Neural progenitor cell (in vitro differentiated cells): ENCODE measurements at places on chromosomes 5 and 9.

- peak; percentile 58 for DNase-seq
Measured at GRCh38 chr9:37262410-37262809, 142.0 kb downstream of the ZCCHC7 start.

GRCh38 chr9:85740787-85741094, 1.0 kb downstream of the AGTPBP1 start:
- DNase-seq: no peak

- DNase-seq: no peak
Measured at GRCh38 chr5:33631786-33632185, 191.0 kb downstream of the TARS1 start.

- DNase-seq: no peak
Measured at GRCh38 chr5:153865016-153865415, 173.7 kb downstream of the FAM114A2 start.

- DNase-seq: no peak
Measured at GRCh38 chr9:100186356-100186755, 87.3 kb downstream of the INVS start.

GRCh38 chr5:132265336-132266030, 8.0 kb downstream of the PDLIM4 start:
- no peak for DNase-seq

DNA sequence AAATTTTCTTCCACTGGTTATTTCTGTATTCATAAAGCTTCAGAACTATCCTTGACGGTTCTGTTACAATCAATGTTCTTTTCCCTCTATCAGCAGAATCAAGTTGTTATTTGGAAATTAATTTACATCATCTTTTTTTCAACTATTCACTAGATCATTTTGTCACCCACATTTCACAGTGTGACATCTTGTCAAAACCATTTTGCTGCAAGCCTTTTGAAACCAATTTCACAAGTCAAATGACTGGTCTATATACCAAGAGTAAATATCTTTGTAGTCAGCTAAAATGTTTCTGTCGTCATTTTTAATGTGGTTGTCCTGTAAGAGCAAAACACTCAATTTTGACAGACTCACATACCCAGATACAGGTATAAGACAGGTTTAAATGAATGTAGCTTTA, 984.3 kb upstream of the TYRP1 start:
- no peak for DNase-seq

DNA sequence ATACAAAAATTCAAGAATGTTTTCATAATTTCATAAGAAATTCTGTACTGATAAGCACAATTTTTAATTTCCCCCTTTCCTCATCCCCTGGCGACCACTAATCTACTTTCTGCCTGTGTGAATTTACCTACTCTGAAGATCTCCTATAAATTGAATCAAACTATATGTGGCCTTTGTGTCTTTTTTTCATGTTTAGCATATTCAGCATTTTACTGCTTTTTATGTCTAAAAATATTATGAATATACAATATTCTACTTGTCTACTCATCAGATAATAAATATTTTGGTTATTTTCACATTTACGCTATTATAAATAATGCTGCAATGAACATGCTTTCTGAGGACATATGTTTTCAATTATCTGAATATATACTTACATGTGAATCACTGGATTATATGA, 144.8 kb downstream of the CYLC2 start:
- no peak for DNase-seq

GRCh38 chr5:152560512-152561137, 155.5 kb upstream of the NMUR2 start:
- peak; percentile 87 for DNase-seq

- DNase-seq: no peak
Measured at GRCh38 chr5:129174480-129174879, 79.9 kb downstream of the ISOC1 start.

- no peak for DNase-seq
Measured at GRCh38 chr5:1706021-1706420, 93.6 kb downstream of the MRPL36 start.

DNA sequence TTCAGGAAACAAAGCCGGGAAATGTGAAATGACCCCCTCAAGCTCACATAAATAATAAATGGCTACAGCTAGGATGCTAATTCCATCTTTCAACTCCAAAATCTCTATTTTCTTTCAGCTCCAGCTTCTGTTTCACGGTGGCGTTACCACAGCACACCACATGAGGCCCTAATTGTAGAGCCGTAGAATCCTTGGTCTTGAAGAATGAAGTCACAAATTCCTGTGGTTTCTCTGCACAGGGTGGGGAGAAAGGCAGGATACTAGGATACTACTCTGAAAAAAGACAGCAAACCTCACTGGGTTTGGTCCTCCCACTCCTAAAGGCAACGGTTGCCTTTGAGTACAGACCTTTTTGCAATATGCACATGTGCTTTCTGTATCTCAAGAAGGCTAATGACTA, 13.9 kb upstream of the RARS1 start:
- no peak for DNase-seq

DNA sequence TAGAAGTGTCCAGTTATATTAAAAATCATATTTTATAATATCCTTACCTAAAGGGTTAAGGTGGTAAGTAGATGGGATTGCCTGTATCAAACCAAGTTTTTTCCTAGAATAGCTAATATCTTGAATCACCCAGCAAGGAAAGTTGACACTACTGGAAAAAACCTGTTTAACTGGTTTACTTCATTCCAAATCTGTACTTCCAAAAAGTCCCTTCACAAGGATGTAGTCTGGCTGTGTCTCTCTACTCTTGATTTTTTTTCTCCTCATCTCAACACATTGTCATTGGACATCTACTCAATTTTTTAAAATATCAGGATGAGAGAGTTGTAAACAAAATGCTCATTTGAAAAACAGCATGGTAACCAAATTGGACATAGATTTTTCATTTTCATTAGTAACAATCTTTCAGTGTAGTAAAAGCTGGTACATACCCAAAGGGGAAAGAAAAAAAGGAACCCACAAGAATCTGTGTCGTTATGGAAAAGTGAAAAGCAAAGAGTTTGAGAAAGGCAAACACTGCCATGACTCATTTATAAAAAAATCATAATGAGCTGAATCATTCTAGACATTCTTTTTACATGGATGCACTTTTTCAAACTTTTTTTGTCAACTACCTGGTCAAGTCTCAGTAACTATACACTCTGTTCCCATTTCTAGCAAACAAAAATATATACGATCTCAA, 173.5 kb downstream of the GLIS3 start:
- DNase-seq: no peak

DNA sequence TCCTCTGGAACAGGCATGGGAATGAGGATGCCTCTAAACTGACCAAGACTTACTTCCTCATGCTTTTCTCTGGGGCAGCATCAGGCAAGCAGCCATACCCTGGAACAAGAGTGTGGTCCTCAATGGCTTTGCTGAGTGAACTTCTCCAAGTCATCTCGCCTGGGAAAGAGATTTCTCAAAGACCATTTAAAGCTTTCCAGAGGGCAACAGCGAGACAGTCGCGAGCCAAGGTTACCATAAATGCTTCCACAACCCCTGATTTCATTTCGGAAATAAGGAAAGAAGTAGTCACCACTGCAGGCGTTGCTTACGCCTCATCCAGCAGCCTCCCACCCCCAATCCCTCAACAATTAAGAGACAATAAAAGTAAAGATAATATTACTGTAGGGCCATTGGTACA, 1.1 kb upstream of the SNCAIP start:
- DNase-seq: no peak

DNA sequence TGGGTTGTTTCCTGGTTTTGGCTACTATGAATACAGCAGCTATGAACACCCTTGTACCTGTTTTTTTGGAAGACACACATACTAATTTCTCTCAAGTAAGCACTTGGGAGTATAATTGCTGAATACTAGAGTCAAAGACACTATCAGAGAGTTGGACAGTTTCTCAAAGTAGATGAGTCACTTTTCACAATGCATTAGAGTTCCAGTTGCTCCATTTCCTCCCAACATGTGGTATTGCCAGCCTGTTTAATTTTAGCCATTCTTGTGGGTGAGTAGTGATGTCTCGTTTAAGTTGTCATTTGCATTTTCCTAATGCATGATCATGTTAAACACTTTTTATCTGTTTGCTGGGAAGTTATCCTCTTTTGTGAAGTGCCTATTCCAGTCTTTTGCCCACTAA, 81.6 kb upstream of the GDNF start:
- DNase-seq: no peak

DNA sequence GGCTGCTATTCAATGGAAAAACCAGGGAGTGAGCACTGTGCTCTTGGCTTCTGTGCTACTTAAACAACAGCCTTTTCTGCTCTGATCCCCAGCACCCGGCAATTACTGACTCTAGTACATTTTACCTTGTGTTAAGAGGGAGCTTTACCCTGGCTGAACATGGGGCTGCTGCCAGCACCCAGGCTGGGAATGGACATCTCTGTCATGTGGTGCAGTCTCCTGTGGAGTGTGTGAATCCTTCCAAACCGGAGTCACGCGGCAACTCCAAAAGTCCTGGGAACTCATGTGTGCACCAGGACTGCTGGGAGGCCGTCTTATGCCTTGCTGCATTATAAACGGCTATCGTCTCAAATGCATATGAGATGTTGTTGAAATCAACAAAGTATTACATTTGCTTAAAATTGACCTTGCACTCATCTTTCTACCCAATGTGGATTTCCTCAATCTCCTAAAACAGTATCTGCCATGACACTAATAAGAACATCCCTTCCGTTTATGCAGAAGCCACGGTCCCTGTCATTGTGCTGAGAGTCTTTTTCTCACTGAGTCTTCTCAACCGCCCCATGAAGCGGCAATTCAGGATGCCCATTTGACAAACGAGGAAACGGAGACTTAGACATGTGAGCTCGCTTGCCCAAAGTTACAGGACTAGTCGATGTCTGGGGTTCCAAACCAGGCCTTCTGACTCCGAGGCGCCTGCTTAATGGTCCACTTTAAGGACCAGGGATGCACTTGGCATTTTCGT, 884 bp upstream of the GSN start:
- no peak for DNase-seq

- no peak for DNase-seq
Measured at GRCh38 chr5:32545102-32545800, 40.1 kb upstream of the SUB1 start.

DNA sequence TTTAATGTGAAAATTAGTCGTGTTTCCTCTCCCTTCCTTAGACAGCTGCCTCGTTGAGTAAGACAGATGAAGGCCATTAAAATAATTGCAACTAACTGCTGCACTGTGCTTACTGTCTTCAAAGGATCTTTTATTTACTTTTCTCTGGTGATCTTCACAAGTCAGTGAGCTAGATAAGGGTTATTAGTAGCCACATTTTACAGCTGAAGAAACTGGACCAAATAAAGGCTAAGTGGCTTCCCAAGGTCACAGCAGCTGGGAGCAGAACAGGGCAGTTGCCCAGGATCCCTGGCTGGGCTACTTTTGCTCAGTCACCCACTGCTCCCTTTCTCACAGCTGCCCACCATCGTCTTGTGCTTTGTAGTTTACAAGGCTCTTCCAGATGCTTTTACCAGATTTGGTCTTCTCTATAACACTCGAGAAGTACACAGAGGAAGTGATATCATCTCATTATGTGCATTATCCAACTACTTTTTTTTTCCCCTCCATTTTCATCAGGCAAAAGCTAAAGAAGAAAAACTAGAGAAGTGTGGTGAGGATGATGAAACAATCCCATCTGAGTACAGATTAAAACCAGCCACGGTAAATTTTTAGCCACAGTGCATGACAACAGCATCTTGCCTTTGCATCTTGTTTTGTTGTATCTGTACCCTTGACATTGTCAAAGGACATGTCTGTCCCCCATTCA, 61.8 kb downstream of the ERAP1 start:
- no peak for DNase-seq

GRCh38 chr5:149636861-149637246, 55.6 kb downstream of the ARHGEF37 start:
- DNase-seq: peak; percentile 80

GRCh38 chr9:130426883-130427282, 17.9 kb upstream of the ASS1 start:
- DNase-seq: no peak

DNA sequence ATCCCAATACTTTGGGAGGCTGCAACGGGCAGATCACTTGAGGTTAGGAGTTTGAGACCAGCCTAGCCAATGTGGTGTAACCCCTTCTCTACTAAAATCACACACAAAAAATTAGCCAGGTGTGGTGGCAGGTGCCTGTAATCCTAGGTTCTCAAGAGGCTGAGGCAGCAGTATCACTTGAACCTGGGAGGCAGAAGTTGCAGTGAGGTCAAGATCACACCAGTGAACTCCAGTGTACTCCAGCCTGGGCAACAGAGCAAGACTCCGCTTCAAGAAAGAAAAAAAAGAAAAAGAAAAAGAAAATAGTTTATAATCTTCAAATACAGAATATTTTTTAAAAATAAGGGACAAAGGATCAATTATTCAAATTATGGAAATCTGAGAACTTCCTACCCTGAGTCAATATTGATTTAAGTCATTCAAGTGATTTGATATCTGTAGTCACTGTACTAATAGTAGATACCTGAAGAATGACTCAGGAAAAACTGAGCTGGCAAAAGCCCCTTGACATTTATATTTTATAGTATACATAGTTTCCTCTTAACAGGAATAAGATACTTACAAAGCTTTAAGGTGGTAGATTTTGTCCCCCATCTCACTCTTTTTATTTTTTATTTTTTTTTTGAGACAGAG, 61.8 kb downstream of the PTBP3 start:
- DNase-seq: no peak

DNA sequence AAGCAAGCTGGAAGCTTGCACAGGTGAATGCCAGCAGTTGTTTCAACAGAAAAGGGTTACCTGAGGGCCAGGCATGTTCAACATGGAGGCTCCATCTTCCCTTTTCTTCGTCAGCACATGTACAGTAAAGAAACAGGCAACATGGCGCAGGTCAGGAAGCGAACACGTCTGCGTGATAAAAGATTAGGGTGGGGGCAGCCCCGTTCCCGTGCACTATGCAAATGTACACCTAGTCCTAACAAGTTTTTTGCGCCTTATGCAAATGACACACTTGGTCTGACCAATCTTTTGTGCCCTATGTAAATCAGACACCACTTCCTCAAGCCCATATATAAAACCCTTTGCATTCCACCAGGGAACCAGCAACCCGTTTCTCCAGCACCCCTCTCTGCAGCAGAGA, 452.1 kb upstream of the PTPRD start:
- DNase-seq: no peak

- DNase-seq: no peak
Measured at GRCh38 chr5:115649541-115649940, 23.7 kb upstream of the TMED7 start.

DNA sequence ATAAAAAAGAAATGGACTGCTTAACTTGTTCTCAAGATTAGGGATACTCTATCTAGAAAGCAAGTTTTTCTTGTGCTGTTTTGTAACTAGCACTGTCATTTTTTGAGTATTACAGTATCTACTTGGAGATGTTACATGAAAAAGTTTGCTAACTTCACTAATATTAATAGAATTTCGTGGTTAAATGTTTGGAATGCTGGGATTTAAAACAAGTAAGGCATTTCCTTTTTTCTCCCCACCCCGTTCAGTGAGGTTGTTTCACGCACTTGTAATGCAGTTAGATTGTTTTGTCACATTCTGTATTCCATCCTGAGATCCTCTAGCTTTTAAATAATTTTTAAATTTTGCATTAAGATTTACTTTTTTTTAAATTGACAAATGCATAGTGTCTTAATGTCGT, 20.0 kb upstream of the TEK start:
- no peak for DNase-seq
